ENCODE measurements at places on chromosomes 12 and 14. TPM values are rescaled to one million over a fixed set of nuclear protein-coding genes. Genes with fewer than 3 reads are reported as not detected.

- H3K27ac ChIP-seq: no peak overlapping the region
- H3K4me1 ChIP-seq: no peaks in the 10 kb centered on the region
- no peak overlapping the region for H3K4me3 ChIP-seq
- H3K27me3 ChIP-seq: no peaks in the 10 kb centered on the region
- H3K36me3 ChIP-seq: no peaks in the 10 kb centered on the region
- DNase-seq: no peak
Observed at GRCh38 chr12:124240493-124240892, 54.4 kb upstream of the RFLNA start.

GRCh38 chr12:92064422-92064821, 81.2 kb downstream of the BTG1 start:
- H3K27ac ChIP-seq: no peak overlapping the region
- no peak overlapping the region for H3K4me3 ChIP-seq

DNA sequence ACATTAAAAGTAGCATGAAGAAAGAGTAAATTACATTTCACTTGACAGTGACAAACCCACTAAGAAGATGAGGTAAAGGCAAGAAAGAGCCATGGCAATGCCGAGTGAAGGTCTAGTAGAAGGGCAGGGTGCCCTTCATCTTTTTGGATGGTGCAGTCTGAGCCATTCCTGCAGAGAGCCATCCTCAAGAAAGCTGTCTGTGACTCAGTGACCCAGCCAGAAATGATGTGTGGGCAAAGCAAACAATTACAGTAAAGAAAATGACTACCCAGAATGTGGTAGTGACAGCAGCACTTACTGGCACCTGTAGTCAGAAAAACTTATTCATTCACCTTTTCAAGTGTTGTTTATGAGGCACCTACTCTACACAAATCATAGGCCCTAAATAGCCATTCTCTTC, 281.7 kb downstream of the DUSP6 start:
- H3K27ac ChIP-seq: no peak overlapping the region
- peaks cover 4% of the 10 kb centered on the region for H3K36me3 ChIP-seq
- DNase-seq: no peak
- H3K27me3 ChIP-seq: no peaks in the 10 kb centered on the region
- H3K4me3 ChIP-seq: no peak overlapping the region
- peaks cover 40% of the 10 kb centered on the region for H3K4me1 ChIP-seq

DNA sequence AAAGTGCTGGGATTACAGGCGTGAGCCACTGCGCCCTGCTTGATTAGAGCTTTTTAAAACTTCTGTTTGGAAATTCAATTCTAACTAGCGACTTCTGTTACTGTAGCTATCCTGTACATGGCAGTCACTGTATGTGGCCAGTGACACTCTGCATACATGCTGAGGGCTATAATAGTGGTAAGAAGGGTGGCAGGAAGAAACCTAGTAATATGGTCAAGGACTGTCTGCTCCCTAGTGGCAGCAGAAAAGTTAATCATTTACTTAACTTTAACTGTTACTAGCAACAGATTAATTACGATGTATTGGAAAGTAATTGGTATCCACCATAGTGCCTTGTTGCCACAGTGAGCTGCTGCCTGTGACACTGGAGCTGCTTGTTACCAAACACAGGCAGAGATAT, 149.0 kb downstream of the KITLG start:
- peaks cover 4% of the 10 kb centered on the region for H3K4me1 ChIP-seq
- no peak for DNase-seq
- no peaks in the 10 kb centered on the region for H3K36me3 ChIP-seq
- no peaks in the 10 kb centered on the region for H3K27me3 ChIP-seq
- no peak overlapping the region for H3K27ac ChIP-seq

DNA sequence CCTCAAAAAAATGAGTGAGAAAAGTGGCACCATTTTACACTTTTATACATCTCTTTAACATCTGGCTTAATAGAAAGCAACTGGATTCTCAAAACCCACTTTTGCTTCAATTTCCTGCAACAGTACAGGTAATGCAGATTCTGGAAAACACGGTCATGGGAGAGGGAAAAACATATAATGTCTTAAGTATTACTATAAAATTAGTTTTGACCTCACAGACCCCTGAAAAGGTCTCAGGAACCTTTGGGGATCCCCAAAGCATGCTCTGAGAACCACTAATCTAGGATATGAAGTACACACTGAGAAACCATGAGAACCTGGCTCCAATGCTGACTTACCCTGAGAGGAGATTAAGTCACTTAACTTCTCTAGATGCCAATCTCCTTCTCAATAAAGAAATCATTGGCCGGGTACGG, 64.7 kb downstream of the PPP2R5E start:
- peaks cover 4% of the 10 kb centered on the region for H3K36me3 ChIP-seq
- H3K27ac ChIP-seq: peak overlapping the region; percentile 60
- peaks cover 42% of the 10 kb centered on the region for H3K4me1 ChIP-seq
- no peaks in the 10 kb centered on the region for H3K27me3 ChIP-seq
- no peak overlapping the region for H3K4me3 ChIP-seq

GRCh38 chr12:131260954-131261353, 307.2 kb downstream of the ADGRD1 start:
- no peak overlapping the region for H3K4me3 ChIP-seq
- DNase-seq: no peak
- no peaks in the 10 kb centered on the region for H3K27me3 ChIP-seq
- H3K27ac ChIP-seq: no peak overlapping the region
- H3K36me3 ChIP-seq: no peaks in the 10 kb centered on the region
- H3K4me1 ChIP-seq: no peaks in the 10 kb centered on the region

DNA sequence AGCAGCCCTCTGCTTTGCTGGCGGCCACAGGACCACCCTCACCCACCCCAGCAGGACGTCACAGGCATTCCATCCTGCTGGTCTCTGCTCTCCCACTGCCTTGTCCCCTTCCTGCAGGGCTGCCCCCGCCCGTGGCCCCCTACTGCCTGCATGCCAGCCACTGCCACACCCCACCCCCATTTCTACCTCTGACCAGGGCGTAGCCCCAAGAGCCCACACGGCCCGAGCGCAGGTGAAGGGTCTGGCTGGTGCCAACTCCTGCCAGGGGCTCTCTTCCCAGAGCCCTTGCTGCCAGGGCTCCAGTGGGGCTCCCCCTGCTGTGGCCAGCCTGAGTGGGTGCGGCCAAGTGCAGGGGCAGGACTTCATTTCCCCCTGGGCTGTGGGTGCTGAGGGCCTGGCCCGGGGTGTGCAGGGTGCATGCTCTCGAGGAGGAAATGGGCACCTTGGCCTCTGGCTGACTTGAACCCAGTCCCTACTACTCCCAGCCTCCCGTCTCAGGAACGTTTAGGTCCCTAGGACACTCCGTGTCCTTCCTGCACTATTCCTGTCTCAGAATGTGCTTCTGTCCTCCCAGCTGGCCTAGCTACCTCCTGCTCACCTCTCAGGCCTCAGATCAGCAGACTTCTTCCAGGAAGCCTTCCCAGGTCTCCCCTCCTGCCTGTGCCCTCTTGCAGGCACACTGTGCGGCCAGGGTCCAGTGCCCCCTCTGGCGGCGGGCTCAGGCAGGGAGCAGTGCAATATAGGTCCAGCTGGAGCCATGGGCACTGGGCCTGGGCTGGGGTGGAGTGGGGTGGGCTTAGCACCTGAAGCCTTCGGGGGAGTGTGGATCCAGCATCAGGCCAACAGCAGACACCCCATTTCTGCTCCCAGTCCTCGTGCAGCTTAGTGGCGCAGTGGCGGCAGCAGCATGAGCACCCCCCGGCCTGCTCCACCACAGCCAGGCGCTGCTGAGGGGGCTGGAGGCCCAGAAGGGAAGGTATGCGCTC, 1.4 kb downstream of the LBHD2 start:
- H3K4me1 ChIP-seq: no peaks in the 10 kb centered on the region
- H3K27me3 ChIP-seq: peaks cover 5% of the 10 kb centered on the region
- no peak overlapping the region for H3K4me3 ChIP-seq
- no peak overlapping the region for H3K27ac ChIP-seq
- no peaks in the 10 kb centered on the region for H3K36me3 ChIP-seq

GPD1 gene
- 0.87 TPM for total RNA-seq

GRCh38 chr14:49366416-49366815, 219.8 kb downstream of the RPS29 start:
- no peaks in the 10 kb centered on the region for H3K4me1 ChIP-seq
- no peak overlapping the region for H3K4me3 ChIP-seq
- H3K36me3 ChIP-seq: no peaks in the 10 kb centered on the region
- H3K27ac ChIP-seq: no peak overlapping the region

GRCh38 chr12:94169966-94170689, 21.8 kb downstream of the PLXNC1 start:
- no peak for DNase-seq
- no peak overlapping the region for H3K4me3 ChIP-seq
- peaks cover 46% of the 10 kb centered on the region for H3K4me1 ChIP-seq
- peak overlapping the region; percentile 57 for H3K27ac ChIP-seq

GRCh38 chr12:22682663-22683062, 57.7 kb downstream of the ETNK1 start:
- H3K27ac ChIP-seq: no peak overlapping the region
- no peaks in the 10 kb centered on the region for H3K27me3 ChIP-seq
- no peak overlapping the region for H3K4me3 ChIP-seq
- peaks cover 28% of the 10 kb centered on the region for H3K4me1 ChIP-seq
- H3K36me3 ChIP-seq: peaks cover 67% of the 10 kb centered on the region

ACSM4 gene
- total RNA-seq: not detected

DNA sequence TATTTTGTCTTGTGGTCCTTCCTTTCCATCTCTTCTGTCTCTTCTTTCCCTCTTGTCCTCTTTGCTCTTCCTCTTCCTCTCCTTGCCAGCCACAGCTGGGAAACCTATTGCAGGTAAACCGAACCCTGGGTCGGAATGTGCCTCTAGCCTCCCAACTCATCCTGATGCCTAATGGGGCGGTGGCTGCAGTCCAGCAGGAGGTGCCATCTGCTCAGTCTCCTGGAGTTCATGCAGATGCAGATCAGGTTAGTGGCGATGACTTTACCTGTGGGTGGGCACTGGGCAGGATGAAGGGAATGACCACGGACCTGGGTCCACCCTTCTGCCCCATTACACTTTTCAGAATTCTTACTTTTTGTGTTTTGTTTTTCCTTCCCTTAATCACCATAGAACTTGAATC, 8.2 kb downstream of the PHC1 start:
- H3K4me1 ChIP-seq: no peaks in the 10 kb centered on the region
- H3K27me3 ChIP-seq: no peaks in the 10 kb centered on the region
- H3K4me3 ChIP-seq: no peak overlapping the region
- H3K36me3 ChIP-seq: no peaks in the 10 kb centered on the region

DNA sequence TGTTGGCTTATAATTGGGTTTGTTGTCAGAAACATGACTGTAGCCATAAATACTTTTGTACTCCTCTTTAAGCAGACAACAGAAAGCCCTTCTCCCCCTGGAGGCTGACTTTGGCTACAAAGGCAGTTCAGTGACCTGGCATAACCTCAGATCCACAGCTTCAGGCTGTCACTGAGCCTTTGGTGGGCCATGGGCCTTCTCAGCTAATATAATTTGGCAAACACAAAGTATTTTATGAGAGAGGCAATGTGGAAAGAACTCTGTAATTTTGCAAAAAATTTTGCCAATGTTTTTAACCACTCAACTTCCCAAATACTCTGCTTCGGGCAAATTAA, 15.5 kb upstream of the MGP start:
- H3K36me3 ChIP-seq: peaks cover 5% of the 10 kb centered on the region
- no peak for DNase-seq
- no peaks in the 10 kb centered on the region for H3K27me3 ChIP-seq
- no peak overlapping the region for H3K4me3 ChIP-seq
- H3K27ac ChIP-seq: no peak overlapping the region

DNA sequence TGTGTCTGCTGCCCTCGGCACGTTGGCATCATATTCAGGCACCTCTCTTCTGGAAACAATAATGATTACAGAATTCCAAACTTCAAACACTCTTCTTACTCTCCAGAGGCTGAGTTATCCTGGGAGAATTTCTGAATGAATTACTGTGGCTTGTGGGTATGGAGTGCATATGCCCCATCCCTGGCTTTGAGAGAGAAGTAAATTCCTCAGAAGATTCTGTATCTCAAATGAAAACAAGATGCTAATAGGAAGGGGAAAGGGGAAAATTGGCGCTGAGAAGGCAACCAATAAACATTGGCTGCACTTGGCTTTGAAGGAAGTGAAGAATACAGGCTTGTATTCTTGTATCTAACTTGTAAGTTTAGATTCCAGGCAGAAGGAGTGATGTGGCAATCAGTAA, 132.0 kb upstream of the NOVA1 start:
- no peaks in the 10 kb centered on the region for H3K36me3 ChIP-seq
- H3K27ac ChIP-seq: no peak overlapping the region
- no peaks in the 10 kb centered on the region for H3K4me1 ChIP-seq
- no peaks in the 10 kb centered on the region for H3K27me3 ChIP-seq

AQP6 gene
- total RNA-seq: not detected

DNA sequence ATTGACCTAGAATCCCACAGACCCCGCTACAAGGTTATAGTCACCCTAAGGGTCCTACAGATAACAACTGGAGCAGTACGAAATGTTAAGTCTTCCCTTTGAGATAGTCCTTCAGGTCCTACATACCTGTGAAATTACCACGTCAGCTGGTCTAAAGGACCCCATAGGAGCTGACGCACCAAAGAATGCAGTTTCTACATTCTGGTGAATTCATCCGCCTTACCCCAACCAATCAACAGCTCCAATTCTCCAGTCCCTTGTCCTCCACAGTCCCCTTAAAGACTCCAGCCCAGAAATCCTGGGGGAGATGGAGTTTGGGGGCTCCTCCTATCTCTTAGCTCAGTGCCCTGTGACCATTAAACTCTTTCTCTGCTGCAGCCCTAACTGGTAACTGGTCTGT, 36.2 kb upstream of the PRMT8 start:
- DNase-seq: no peak
- no peaks in the 10 kb centered on the region for H3K36me3 ChIP-seq
- no peaks in the 10 kb centered on the region for H3K4me1 ChIP-seq
- no peak overlapping the region for H3K4me3 ChIP-seq
- H3K27me3 ChIP-seq: peaks cover 18% of the 10 kb centered on the region

- H3K27me3 ChIP-seq: no peaks in the 10 kb centered on the region
- H3K4me3 ChIP-seq: no peak overlapping the region
- no peak for DNase-seq
- H3K4me1 ChIP-seq: peaks cover 38% of the 10 kb centered on the region
- H3K36me3 ChIP-seq: peaks cover 10% of the 10 kb centered on the region
- H3K27ac ChIP-seq: no peak overlapping the region
Observed at GRCh38 chr12:49369411-49370145, 2.3 kb downstream of the SPATS2 start.

C1QL4 gene
- total RNA-seq: not detected

FSCB gene
- total RNA-seq: not detected

DNA sequence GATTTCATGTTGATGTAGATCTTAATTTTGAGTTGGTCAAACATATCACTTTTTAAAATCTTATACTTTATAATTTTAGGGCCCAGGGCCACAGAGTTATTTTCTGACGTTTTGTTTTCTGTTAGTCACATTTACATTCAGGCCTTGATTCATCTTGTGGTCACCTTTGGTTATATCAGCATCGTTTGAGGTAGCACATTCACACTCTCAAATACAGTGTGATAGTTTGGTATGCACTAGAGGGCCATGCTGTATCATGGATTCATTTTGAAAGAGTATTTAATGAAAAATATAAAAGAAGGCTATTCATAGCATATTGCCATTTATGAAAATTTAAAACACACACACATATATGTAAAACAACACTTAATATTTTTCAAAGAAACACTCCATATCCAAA, 274.6 kb downstream of the RAD51B start:
- H3K4me1 ChIP-seq: peaks cover under 1% of the 10 kb centered on the region
- DNase-seq: no peak
- no peaks in the 10 kb centered on the region for H3K27me3 ChIP-seq
- no peaks in the 10 kb centered on the region for H3K36me3 ChIP-seq
- H3K27ac ChIP-seq: no peak overlapping the region

GRCh38 chr14:49940808-49941421, 48.0 kb downstream of the ARF6 start:
- no peak overlapping the region for H3K4me3 ChIP-seq
- H3K36me3 ChIP-seq: peaks cover 46% of the 10 kb centered on the region
- H3K27ac ChIP-seq: peak overlapping the region; percentile 21

All from activated T-helper 2 cell treated with anti-CD3 and anti-CD28 coated beads, Interferon-gamma antibody, Interleukin-2, Interleukin-4, amounts not matched to agents 10 μg/mL and 5 μg/mL and 100 μg/mL, durations not matched to agents 14 hours and 24 hours and 36 hours (primary cell).